ENCODE measurements at places on chromosomes 7 and 10.

- DNase-seq: no peak
These were observed 154.6 kb downstream of the TPST1 start for GRCh38 chr7:66359656-66360211.

DNA sequence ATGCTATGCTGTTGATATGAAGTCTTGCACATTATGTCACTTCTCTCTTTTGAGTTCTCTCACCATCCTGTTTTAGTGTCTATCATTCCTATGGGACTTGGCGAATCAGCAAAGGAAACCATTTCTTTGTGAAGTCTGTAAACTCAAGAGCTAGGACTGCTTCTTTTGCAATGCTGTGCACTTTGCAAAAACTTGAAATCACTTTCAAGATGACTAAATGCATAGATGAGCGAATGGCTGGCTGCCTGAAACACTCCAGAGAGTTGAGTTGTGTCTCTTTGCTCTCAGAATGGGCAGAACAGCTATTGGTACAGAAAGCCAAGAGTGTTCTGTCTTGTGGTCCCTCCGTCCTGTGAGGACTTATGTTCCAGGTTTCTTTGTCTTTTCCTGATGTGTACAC is 18.3 kb upstream of the ELMO1 start:
- DNase-seq: no peak

- no peak for DNase-seq
These were observed 55.2 kb upstream of the DKK1 start for GRCh38 chr10:52258799-52259425.

GRCh38 chr7:16998481-16999051 is 116.8 kb upstream of the AGR3 start:
- no peak for DNase-seq

GRCh38 chr7:93728292-93728691 is 153.8 kb upstream of the CALCR start:
- no peak for DNase-seq

- DNase-seq: peak; percentile 52
These were observed 117.1 kb downstream of the DYNC2I1 start for GRCh38 chr7:158973440-158973839.

DNA sequence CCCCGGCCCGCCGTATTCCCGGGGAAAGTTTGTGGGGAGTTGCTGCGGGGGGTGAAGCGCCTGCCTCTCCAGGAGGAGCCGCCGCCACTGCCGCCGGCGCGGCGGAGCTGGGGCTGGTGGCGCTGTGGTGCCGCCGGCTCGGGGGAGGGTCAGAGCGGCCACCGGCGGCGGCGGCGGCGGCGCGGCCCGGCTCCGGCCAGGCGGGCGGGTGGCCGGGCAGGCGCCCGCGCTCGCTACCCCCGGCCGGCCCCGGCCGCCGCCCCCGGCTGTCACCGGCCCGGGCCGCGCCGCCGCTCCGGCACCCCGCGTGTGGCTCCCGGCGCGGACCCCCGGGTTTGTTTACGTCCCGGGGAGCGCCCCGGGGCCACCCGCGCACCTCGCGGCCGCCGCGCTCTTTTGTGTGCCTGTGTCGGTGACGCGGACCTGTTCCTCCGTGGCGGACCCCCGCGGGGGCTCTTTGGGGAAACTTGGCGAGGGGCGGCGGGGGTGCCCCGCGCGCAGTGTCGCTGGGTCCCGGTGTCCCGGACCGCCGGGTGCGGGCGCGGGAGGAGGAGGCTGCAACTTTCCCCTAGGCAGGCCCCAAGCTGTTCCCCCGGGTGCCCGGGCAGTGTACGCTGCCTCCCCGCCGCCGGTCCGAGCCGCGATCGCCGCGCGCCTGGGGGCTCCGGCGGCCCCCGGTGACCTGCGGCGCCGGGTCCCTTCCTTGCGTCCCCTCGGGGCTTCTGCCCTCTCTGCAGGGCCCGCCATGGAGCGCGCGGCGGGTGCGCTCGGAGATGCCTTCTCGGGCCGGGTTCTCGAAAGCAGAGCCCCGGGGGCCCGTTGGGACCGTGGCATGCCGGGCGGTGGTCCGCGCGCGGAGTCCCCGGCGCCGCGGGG is 593 bp upstream of the CUX1 start:
- peak; percentile 15 for DNase-seq

DNA sequence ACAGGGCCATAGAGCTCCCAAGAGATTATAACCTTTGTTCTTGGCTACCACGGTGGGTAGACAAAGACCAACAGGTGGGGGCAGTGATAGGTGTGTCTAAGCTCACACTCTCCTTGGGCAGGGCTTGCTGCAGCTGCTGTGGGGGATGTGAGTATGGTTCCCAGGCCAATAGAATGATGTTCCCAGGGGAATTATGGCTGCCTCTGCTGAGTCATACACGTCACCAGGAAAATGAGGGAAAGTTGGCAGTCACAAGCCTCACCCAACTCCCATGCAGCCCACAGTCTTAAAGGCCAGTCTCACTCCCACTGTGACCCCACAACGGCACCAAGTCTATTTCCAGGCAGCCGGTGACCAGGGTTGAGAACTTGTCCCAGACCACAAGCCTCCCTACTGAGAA is 453.4 kb upstream of the PODXL start:
- DNase-seq: no peak

- no peak for DNase-seq
These were observed 519.1 kb upstream of the IGFBP3 start for GRCh38 chr7:46440186-46440585.

- DNase-seq: no peak
These were observed 10.8 kb upstream of the ZNF862 start for GRCh38 chr7:149827089-149827981.

DNA sequence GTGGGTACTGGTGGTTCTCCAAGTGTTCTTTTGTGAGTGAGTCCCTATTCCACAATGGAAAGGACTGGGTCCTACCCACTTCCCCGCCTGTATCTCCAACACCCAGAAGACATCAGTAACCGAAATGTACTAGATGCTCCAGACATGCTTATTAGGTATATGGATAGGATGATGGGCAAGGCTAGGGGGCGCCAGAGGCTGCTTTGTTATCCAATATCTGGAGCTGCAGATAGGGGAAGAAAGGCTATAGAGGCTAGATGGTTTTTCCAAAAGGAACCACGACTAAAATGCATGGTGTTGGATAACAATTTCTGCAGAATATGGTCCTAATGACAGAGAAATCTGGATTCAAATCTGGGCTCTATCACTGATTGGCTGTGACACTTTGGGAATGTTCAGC is 56.2 kb upstream of the TM9SF3 start:
- DNase-seq: peak; percentile 62

GRCh38 chr7:131861620-131862346 is 305.4 kb upstream of the PODXL start:
- DNase-seq: no peak

- no peak for DNase-seq
These were observed 21.5 kb downstream of the PDGFA start for GRCh38 chr7:497946-498655.

- no peak for DNase-seq
These were observed 149.6 kb downstream of the TCF7L2 start for GRCh38 chr10:113099431-113100183.

All from CD4-positive, alpha-beta T cell treated with Interleukin-21 for 1 hour (primary cell).